CD4-positive, CD25-positive, alpha-beta regulatory T cell (primary cell): ENCODE measurements at places on chromosomes 3 and 15.

DNA sequence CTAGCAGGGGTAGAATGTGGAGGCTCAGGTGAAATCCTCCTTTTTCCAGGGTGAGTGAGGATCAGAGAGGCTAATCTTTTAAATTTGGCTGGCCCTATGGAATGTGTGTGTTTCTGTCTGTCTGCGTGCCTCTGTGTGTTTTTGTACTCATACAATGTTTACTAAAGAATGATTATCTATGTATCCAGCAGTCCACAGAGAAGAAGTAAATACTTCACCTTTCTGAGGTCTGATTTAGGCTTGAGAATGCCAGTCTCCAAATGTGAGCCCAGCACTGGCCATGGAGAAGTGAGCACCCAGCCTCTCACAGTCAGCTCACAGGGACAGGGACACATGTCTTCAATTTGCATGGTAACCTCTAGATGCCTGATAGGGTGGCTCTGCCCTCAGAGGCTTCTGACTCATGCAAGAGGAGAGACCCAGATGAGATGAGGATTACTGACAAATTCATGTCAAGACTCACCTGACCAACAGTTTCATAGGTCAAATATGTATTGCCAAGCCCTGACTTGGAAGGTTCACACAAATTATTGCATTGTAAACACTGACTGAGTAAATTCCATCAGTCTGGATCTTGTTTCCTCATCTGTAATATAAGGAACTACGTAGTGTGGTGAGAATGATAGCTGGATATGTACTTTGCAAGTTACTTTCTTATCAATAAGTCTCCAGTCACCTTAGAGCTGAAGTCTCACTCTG, 31.0 kb downstream of the ENTPD3 start:
- DNase-seq = no peak

DNA sequence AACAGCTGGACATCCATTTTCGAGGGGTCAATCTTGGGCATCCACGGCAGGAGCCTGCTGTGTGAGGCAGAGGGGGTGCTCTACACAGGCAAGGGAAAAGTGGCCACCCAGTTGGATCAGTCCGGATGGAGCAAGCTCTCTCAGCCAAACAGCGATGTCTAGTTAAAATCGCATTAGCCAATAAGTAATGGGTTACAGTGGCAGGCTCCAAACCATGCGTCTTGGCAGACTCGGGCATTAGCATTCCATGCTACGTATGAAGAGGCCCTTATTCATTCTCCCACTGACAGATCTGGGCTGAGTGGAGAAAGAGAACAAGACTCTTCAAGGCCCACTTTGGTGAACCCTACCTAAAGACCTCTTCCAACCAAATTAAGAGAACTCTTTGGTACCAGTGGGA, 49.3 kb downstream of the CCNB2 start:
- DNase-seq = no peak

DNA sequence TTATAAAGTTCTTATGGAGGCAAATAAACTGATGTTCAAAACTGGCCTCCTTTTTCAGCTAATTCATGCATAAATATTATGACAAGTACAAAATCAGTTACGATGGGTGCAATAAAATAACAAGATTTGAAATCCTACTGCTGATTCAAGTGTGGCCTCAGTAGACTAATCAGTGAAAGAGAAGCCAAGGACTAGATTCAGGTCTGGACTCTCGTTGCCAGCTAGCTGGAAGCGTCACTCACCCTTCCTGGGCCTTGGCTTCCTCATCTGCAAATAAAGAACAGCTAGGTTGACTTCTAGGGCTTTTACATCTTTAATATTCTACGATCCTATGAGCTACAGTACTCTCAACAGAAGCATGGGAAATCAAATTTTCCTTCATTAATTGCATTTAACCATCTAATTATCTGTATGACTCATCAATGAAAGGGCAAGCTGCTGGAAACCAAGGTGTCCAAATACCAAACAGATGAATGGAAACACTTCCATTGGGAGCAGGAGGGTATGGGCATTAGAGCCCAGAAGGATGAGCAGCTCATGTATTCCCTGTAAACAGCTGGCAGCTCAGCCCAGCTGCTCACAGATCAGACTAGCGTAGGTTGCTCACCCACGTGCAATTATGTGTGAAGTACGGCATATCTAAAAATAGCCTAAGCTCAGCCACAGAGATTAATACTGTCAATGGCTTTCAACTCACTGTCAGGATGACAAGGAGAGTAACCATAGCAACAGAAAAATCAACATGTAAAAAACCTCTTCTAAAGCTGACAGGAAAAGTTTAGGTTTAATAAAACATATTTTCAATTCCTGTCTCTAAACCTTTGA, 294.8 kb downstream of the PLCL2 start:
- DNase-seq = peak; percentile 5

DNA sequence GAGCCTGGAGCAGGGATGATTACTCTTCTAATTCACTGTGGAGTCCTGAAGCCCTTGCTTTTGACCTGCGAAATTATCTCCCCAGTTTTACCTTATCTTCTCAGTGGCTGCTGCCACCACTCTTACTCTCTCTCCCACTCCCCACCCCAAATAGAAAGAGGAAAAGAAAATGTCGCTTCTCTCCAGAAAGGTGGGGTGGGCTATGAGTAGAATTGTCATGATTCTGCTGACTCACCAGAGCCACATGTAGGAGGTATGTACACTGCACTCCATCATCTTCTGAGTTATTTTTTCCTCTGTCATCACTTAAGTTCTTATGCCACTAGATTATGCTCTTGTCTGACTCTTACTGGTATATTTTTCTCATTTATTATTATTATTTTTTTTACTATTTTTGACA, 43.9 kb upstream of the TMEM158 start:
- no peak for DNase-seq
